ENCODE measurements at places on chromosomes 16 and 17.

- DNase-seq, result no peak
Observed at GRCh38 chr16:2736476-2737237, 15.8 kb upstream of the SRRM2 start.

GRCh38 chr17:32341857-32342602, at the start of gene C17orf75:
C17orf75 (minus strand) TSS chr17:32342173; CDS start chr17:32342139, 34 bp downstream.
- DNase-seq, result peak; percentile 38

GRCh38 chr17:45645330-45645729, 138.8 kb upstream of the CRHR1 start:
- no peak for DNase-seq

DNA sequence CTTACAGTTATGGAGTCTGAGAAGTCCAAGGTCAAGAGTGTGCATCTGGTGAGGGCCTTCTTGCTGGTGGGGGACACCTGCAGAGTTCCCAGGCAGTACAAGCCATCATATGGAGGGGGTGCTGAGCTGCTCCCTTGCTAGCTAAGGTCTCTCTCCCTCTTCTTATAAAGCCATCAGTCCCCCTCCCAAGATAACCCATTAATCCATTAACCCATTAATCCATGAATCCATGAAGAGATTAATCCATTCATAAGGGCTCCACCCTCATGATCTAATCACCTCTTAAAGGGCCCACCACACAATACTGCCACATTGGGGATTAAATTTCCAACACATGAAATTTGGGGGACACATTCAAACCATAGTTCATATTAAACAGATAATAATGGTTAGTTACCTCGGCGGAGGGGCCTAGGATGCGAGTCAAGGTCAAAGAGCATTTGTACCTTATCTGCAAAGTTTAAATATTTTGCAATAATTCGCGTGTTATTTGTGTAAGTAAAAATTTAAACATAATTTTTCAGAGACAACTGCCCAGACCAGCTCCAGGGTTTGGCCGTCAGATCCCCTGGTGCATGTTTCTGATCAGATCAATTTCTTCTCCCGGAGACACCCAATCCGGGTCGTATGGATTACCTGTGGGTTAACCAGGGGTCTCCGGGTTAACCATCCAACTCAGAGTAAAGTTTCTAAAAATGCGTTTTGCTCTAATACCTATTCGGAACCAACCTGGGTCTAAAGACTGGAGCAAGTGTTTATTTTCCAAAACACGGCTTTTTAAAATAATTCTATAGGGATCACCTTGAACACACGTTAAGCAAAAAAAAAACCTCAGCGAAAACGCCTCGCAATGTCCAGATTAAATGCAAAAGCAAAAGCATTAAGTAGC, 740 bp upstream of the POLR3E start:
- DNase-seq, result no peak

GRCh38 chr17:80323982-80324381, 63.3 kb downstream of the RNF213 start:
- no peak for DNase-seq

DNA sequence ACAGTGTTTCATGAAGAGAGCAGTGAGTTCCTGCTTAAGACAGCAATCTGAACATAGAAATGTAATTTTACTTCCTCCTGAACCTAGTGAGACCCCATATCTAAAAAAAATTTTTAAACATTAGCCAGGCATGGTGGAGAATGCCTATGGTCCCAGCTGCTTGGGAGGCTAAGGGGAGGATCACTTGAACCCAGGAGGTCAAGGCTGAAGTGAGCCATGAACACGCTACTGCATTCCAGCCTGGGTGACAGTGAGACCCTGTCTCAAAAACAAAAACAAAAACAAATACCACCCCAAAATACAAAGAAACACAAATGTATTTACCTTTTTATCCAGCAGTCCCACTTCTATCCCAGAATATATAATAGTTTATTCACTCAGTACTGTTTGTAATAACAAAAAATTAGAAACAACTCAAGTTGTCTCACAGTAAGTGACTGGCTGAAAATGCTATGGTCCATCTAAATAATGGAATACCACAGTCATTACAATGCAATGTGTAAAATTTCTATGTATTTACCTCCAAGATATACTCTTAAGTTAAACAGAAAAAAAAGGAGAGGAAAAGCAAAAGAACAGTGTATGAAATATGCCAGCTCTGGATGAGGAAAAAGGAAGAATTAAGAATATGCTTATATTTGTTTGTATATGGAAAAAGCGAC, 16.3 kb downstream of the CFDP1 start:
- no peak for DNase-seq

- DNase-seq, result peak; percentile 3
Observed at GRCh38 chr17:41801374-41802271, 10.1 kb downstream of the P3H4 start.

- no peak for DNase-seq
Observed at GRCh38 chr17:81265576-81265975, 26.5 kb downstream of the NDUFAF8 start.

- DNase-seq, result no peak
Observed at GRCh38 chr16:85544016-85544415, 69.1 kb upstream of the GSE1 start.

DNA sequence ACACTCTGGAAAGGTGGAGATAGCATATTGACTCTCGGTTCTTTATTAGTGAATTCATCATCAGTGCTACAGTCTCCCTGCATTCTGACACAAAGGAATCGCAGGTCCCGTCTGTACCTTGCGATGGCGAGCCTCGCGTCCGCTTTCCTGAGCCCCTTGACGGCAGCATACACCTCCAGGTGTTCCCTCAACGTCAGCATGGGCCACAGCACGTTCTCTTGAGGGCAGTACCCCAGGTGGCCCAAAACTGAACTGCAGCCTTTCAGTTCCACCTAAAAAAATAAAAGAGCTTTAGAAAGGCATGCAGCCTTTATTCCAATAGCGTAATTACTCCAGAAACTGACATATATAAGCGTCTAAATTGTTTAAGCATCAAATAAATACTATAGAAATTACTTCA, 24.2 kb upstream of the ABCA9 start:
- DNase-seq, result no peak

DNA sequence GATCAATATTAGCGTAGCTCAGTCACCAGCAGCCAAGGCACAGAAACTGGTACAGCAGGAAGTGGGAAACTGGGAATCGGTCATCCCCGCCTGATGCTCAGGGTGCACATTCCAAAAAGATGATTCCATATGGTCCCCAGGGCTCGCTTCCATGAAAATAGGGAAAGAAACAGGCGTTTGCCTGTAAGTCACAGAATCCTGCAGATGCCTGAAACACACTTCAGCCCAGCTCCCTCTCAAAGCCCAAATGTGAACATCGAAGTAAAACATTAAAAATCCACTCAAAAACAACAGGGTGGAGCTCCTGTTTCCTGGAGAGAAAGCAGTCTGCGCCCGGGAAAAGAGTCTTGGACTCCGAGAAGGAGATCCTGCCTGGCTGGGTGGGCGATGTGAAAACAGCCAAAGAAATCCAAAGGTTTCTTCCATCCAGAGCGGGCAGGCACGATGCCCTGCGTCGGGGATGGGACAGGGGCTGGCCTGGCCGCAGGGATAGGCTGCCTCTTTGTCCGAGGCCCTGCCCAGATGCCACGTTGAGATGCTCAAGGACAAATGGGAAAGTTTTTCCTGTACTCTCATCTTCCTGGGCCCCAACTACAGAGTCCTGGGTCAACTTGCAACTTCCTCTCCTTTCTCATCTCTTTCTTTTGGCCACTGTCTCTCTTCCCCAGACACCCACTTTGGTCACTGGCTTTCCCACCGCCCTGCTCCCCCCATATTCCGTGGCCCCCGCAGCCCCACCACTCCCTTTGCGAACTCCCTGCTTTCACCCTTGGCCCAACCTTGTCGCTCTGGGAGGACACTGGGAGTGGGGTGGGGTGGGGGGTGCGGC, 743 bp downstream of the WIPI1 start:
- DNase-seq, result no peak

- no peak for DNase-seq
Observed at GRCh38 chr17:74712301-74712700, 422 bp downstream of the CD300LF start.

DNA sequence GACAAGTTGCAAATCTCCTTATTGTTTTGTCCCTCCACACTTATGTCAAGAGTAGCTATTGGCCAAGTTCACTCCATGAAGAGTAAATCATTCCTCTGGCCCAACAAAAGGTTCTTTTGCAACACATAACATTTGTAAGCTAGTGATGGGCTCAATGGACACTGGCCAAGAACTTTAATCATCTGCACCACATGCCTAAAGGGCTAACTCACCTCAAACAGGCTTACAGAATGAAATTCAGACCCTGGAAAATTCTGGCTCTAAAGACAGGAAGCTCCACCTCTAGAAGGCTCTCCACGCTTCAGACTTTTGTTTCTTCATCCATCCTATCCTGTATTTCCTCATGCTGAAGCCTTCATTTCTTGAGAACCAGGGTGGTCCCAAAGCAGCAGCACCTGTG, 10.9 kb upstream of the ANKFN1 start:
- DNase-seq, result no peak

GRCh38 chr17:48023400-48024148, 14.0 kb downstream of the COPZ2 start:
- peak; percentile 78 for DNase-seq

DNA sequence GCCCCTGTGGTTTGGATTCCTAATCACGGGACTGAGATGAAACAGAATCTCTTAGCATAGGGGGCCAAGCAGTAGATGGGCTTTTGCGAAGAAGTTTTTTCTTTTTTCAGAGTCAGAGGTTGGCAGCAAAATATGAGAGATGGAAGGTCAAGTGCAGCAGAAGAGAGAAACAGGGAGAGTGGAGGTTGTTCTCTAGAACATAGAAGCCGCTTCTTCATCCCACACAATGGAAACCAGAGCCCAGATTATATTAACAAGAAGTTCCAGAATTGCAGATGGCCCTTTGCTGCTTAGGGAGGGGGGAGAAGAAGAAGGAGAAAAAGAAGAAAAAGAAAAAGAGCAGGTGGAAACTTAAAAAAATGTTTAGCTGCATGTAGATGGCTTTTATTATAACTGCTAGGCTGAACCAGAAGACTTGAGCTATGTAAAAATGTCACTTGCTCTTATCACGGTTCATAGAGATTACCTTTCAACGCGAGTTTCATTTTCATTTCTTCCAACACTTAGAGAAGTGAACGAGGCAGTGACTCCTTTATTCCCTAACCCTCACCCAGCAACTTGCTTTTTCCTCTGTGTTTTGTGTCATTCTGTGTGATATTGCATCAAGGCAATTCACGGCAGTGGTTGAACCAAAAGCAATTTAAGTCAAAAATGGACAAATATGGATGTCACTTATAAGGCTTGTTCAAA, 737.5 kb downstream of the WWOX start:
- no peak for DNase-seq

DNA sequence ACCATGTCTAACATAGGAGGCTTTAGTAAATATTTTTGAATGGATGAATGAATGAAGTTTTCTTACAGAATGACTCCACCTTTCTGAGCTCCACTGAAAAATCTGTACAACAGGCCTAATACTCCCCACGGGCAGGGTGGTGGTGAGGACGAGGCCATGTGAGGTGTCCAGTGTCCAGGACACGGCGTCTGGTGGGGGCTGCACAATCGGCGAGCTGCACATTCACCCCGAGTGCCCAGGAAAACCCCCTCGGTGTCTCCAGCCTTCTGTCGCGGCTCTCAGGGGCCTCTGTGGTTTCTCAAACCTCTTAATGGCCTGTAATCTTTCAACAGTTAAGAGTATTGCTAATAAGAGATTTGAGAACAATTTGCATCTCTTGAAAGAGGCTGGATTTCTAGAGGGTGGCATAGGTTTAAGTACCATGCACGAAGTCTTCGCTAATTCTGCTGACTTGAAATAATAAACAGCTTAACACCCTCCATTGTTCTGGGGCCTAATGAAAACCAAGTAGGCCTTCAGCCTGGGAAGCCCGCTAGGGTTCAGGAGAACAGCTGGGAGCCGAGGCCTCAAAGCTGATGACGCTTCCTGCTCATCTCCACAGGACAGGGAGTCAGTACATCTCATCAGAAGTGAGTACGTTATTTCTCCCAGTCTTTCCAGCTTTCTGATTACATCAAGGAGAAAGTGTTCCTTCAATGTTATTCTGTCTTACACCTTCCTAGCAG, 304.6 kb upstream of the FOXF1 start:
- no peak for DNase-seq

DNA sequence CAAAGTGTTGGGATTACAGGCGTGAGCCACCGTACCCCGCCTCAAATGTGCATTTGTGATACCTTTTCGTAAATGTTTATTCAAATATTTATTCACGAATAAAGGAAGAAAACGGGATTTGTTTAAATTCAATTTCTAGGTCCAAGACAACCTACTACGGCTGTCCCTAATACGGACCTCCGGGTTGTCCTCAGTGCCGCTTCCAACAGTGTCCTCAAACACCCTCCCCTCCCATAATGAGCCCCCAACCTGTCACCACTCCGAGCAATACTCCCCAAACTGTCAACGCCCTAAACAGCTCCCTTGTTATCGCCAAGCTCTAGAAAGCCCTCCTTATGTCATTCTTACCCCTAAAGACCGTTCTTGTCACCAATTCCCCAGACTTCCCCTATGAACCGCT, 539 bp upstream of the GABARAPL2 start:
- no peak for DNase-seq
